ENCODE measurements at places on chromosomes 1 and 21.

- no peak for DNase-seq
Measured at GRCh38 chr1:99943223-99943794, 26.5 kb upstream of the SLC35A3 start.

DNA sequence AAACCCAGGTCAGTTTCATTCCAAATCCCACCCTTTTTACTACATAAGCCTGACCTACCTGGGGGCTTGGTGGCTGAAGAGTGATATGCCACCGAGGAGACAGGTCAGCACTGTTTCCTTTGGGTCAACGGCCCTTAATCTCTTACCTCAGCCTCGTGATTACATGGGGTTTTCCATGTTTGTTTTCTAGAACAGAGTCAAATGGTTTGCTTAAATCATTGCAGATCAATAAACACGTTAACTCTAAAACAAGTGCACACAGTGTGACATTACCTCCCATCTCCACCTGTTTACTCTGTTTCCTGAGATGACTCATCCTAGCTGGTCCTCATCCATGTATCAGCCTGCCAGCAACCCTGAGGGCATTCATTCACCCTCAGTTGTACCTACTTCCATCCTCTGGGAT lies 40.8 kb upstream of the TP53BP2 start:
- DNase-seq = no peak

DNA sequence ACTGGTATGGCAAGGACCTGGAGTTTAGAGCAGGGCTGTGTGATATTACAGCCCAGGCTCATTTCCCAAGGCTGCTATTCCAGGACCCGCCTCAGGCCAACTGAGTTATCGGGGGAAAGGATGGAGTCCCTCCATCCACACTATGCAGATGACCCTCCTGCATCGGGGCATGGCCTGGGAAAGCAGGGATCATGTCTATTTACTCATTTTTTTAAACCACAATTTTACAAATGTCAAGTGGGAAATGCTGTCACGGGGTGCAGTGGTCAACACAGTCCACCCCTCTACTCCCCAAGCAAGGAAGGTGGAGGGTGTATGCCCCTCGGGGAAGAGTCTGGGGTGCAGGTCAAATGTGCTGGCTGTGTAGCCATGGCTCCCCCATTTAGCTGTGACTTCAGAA lies 6.1 kb upstream of the CLEC20A start:
- DNase-seq = no peak

DNA sequence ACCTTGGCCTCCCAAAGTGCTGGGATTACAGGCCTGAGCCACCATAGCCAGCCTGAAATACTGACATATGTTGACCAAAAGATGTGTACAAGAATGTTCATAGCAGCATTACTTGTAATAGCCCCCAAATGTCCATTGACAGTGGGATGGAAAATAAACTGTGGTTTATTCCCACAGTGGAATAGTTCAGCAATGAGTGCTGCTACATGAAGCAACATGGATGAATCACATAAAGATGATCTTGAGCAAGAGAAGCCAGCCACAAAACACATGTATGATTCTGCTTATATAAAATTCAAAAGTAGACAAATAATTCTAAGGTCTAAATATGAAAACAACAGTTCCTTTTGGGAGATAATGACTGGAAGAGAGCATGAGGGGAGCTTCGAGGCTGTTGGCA lies 9.1 kb upstream of the CREG1 start:
- DNase-seq = no peak

DNA sequence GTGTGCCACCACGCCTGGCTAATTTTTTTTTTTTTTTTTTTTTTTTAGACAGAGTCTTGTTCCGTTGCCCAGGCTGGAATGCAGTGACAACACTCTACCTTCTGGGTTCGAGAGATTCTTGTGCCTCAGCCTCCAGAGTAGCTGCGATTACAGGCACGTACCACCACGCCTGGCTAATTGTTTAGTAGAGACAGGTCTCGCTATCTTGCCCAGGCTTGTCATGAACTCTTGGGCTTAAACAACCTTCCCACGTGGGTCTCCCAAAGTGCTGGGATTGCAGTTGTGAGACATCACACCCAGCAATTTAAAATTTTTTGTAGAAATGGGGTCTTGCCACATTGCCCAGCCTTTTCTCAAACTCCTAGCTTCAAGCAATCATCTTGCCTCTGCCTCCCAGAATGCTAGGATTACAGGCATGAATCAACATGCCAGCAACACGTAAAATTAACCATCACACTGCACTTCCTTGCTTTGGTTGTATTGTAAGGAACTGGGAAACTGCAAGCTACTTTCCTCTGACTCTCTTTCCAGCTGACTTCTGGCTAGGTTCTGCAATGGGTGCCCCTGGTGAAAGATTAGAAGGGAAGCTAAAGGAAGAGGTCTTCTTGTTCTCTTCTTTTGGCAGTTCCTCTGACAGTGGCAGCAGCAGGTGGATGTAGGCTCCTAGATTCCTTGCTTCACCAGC lies 13.9 kb upstream of the IL6R start:
- no peak for DNase-seq

GRCh38 chr1:83086346-83086745 lies 912.6 kb downstream of the TTLL7 start:
- DNase-seq = no peak

GRCh38 chr1:35590476-35591040 lies 17.4 kb downstream of the TFAP2E start:
- DNase-seq = no peak

- DNase-seq = no peak
Measured at GRCh38 chr1:10674700-10675609, 121.5 kb downstream of the CASZ1 start.

- DNase-seq = no peak
Measured at GRCh38 chr1:66728021-66728420, 24.2 kb upstream of the DYNLT5 start.

Measured in activated CD4-positive, alpha-beta T cell treated with anti-CD3 and anti-CD28 coated beads, Interleukin-2, Interleukin-4, amounts not matched to agents 100 ng/mL and 50 ng/mL, durations not matched to agents 16 hours and 8 hours (primary cell).